Stimulated activated naive B cell treated with anti-CD40 and anti-IgM and Interleukin-4, amounts not matched to agents 10 μg/mL and 1 μg/mL and 100 μg/mL, for 72 hours (primary cell): ENCODE measurements at places on chromosomes 16 and 17.

DNA sequence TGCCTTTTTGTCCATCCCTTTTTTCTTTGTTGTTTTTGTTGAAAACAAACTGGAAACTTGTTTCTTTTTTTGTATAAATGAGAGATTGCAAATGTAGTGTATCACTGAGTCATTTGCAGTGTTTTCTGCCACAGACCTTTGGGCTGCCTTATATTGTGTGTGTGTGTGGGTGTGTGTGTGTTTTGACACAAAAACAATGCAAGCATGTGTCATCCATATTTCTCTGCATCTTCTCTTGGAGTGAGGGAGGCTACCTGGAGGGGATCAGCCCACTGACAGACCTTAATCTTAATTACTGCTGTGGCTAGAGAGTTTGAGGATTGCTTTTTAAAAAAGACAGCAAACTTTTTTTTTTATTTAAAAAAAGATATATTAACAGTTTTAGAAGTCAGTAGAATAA, 4.9 kb downstream of the SOX9 start:
- no peak for DNase-seq

DNA sequence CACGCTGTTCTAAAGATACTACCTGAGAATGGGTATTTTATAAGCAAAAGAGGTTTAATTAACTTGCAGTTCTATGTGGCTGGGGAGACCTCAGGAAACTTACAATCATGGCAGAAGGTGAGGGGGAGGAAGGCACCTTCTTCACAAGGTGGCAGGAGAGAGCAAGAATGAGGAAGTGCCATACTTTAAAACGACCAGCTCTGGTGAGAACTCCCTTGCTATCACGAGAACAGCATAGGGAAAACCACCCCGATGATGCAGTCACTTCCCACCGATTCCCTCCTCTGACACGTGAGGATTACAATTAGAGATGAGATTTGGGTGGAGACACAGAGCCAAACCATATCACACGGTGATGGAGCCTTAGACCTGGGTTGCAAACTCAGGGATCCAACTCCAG, 317.5 kb upstream of the EEF2KMT start:
- DNase-seq: no peak

GRCh38 chr17:49508061-49508865, 13.2 kb downstream of the NGFR start:
- DNase-seq: no peak

DNA sequence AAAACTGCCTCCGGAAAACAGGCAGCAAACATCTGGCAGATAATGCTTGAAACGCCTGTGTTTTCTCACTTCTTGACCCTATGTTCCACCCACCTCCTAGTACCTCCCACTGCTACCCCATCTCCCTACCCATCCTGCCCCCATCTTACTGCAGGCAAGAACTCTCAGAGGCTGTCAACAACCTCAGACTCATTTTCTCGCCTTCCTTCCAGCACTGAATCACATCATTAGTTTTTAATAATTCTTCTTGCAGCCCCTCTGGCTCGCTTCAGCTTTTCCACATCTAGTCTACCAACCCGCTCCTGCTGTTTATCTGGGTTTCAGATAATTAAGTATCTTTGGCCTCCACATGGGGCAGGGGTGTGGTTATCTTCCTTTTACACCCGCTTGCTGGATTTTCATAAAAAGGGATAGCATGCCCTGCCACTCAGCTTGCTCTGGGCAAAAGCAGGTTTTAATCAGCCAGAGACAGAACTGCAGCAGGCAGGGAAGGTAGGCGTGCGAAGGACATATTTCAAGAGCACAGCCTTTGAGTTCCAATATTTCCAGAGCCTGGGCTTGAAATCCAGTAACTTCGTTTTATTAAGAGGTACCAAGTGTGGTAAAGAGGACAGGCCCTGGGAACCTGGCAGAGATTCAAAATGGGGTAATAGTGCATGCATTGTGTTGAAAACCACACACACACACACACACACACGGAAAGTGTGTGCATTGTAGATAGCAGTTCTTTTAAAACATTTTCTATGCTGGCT, 87.5 kb downstream of the BMERB1 start:
- no peak for DNase-seq

DNA sequence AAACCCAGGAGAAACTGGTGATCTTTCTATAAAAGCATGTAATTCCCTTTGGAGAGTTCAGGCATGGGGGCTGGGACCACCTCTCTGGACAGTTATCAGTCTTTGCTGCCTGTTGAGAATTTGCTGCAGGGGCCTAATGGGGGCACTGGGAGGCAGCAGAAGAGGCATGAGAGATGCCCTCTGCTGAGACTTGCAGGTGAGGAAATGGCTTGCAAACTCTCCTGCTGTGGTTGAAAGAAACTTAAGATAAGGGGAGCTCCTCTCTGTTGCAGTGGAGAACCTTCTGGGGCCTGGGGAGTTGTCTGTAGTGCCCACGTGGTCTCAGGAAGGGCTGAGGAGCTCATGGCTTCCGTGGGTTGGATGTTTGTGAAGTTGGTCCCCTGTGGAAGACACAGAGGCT, 301.1 kb upstream of the FOXF1 start:
- no peak for DNase-seq
